Uterus (tissue), 4 donors: ENCODE measurements at places on chromosomes 12 and 14. TPM values are rescaled to one million over a fixed set of nuclear protein-coding genes. Genes with fewer than 3 reads are reported as not detected.

DNA sequence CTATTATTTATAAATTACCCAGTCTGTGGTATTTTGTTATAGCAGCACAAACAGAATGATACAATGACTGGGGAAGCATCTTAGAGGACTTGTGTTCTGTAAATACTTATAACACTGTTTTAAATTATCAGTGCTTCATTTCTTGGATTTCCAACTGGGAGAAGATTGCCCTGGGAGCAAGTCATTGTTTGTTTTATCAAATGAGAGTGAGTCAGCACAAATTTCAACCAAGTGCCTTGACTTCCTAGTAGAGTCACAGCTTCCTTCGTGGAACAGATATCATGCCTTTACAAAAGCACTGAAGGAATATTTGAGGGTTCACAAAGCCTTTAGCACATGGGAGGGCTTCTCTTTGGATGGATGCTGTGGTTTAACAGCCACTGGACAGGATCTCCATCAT, 234.1 kb downstream of the KTN1 start:
- H3K27ac ChIP-seq: no peak overlapping the region
- no peaks in the 10 kb centered on the region for H3K36me3 ChIP-seq
- no peak overlapping the region for H3K4me3 ChIP-seq
- no peaks in the 10 kb centered on the region for H3K4me1 ChIP-seq
- H3K27me3 ChIP-seq: no peaks in the 10 kb centered on the region
- no peak for DNase-seq

DNA sequence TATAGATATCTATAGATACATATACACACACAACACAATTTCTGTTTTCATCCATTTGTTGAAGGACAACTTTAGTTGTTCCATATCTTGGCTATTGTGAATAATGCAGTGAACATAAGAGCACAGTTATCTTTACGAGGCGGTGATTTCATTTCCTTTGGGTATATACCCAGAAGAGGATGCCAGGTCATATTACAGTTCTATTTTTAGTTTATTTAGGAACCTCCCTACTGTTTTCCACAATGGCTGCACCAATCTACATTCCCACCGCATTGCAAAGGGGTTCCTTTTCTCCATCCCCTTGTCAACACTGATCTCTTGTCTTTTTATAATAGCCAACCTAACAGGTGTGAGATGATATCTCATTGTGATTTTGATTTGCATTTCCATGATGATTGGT, 143.4 kb upstream of the ARHGAP5 start:
- H3K27me3 ChIP-seq: no peaks in the 10 kb centered on the region
- no peaks in the 10 kb centered on the region for H3K36me3 ChIP-seq
- no peak overlapping the region for H3K4me3 ChIP-seq
- no peak overlapping the region for H3K27ac ChIP-seq

DNA sequence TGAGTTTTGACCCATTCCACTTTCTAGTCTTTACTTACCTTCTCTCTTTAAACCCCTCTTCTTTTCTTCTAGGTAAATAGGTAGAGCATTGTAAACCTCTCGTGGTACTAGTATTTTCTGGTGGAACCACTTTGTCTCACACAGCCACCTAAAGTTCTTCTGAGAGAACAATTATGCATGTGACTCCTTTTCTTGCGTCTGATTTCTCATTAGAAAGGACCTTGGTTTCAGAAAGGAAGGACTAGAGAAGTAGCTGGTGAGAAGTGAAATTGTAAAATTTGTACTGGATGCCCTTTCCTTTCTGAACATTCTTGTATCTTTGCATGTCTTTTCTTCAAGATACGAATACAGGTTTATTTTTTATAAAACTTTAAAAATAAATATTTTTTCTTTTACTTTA, 99.0 kb downstream of the NUBPL start:
- no peaks in the 10 kb centered on the region for H3K27me3 ChIP-seq
- H3K4me1 ChIP-seq: no peaks in the 10 kb centered on the region
- no peak overlapping the region for H3K4me3 ChIP-seq
- no peak overlapping the region for H3K27ac ChIP-seq
- DNase-seq: no peak

Gene ADCY4
- 107 TPM for total RNA-seq

DNA sequence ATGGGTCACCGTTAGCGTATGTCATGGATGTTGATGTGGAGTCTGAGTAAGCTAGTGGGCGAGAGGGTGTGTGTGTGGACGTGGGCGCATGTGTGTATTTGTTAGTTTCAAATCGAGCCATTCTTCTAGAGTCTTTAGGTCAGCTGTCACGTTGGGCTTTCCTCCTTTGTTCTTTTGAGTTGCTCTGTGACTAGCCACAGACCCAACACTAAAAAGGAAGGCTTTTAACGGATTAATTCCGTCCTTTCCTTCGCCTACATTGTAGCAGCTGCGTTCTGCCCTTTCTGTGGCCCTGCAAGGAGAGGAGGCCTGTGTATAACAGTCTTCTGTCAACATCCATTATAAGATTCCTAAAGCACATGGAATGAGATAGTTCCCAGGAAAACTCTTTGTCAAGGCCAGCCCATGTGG, 117.2 kb upstream of the DNM1L start:
- H3K27me3 ChIP-seq: no peaks in the 10 kb centered on the region
- no peaks in the 10 kb centered on the region for H3K4me1 ChIP-seq
- no peak for DNase-seq
- no peak overlapping the region for H3K27ac ChIP-seq
- no peak overlapping the region for H3K4me3 ChIP-seq
- H3K36me3 ChIP-seq: no peaks in the 10 kb centered on the region

DNA sequence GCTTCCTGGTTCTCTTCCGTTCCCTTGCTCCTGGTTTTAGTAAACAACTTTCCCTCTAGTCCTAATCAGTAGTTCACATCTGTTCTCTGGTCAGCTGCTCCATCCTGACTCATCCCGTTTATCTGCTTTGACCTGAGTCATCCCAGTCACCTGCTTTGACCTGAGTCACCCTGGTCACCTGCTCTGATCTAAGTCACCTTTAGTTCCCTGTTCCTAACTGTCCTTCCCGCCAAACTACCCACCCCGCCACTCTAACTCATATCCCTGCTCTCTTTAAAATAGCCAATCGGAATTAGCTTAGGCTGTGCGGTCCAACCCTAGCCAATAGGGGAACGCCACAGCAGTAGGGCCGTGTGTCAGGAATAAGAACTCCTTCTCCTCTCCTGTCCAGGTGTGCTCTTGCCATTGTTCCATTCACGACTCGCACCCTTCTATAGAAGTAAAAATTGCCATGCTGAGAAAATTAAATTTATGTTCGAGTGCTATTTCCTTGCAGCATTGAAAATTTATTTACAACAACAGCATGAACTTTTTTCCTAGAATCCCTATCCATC, 3.1 kb upstream of the ANKRD33 start:
- H3K4me3 ChIP-seq: no peak overlapping the region
- no peak for DNase-seq
- H3K27me3 ChIP-seq: no peaks in the 10 kb centered on the region
- H3K4me1 ChIP-seq: no peaks in the 10 kb centered on the region
- H3K36me3 ChIP-seq: no peaks in the 10 kb centered on the region

DNA sequence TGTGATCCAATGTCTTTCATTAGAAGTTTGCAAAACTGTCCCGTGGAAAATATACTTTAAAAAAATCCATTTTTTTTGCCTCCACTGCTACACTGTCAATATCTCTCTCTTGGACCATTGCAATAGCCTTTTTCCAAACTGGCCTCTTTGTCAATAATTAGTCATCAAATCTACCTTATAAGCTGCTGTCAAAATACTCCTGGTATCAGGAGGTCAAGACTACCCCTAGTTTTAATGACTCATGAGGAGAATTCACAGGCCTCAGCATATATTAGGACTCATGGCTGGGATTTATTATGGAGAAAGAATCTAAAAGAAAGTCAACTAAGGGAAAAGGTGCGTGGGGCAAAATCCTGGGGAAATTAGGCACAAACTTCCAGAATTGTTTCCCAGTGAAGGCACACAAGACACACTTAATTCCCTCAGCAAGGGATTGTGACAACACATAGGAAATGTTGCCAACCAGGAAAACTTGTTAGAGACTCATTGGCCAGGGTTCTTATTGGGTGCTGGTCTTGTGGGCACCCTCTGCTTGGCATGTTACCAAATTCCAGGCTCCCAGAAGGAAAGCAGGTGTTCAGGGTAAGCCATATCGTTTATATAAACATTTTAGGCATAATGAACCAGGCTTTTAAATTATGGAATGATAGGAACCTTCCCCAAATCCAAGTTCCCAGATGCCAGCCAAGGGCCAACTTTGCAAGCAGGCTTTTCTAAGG, 56.1 kb downstream of the TMEM117 start:
- no peaks in the 10 kb centered on the region for H3K4me1 ChIP-seq
- no peaks in the 10 kb centered on the region for H3K36me3 ChIP-seq
- no peak overlapping the region for H3K4me3 ChIP-seq
- no peak overlapping the region for H3K27ac ChIP-seq
- no peaks in the 10 kb centered on the region for H3K27me3 ChIP-seq
- no peak for DNase-seq

DNA sequence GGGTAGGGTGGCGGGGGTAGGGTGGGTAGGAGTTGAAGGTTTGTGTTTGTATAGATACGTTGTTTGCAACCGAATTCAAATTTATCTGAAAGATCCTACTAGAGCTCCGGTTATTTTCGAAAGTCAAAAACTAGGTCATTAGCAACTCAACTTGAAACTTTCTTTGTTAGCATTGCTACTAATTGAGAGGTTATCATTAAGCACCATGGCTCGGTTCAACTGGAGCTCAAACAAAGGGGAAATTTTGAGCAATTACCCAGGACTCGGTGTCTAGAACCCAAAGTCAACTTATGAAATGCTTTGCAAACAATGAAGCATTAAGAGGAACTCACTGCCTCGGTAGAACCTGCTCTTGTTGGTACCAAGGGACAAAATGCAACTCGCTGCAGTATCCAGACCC, 207.7 kb downstream of the BCAT1 start:
- no peak overlapping the region for H3K4me3 ChIP-seq
- H3K27me3 ChIP-seq: no peaks in the 10 kb centered on the region
- no peak overlapping the region for H3K27ac ChIP-seq
- no peaks in the 10 kb centered on the region for H3K36me3 ChIP-seq
- no peak for DNase-seq

Gene TSPAN9
- total RNA-seq: 55.1 TPM

GRCh38 chr12:14314801-14315200, 50.7 kb upstream of the ATF7IP start:
- no peak overlapping the region for H3K4me3 ChIP-seq
- H3K36me3 ChIP-seq: no peaks in the 10 kb centered on the region
- no peaks in the 10 kb centered on the region for H3K27me3 ChIP-seq

GRCh38 chr14:40362856-40363255, 930.6 kb upstream of the FBXO33 start:
- H3K27me3 ChIP-seq: no peaks in the 10 kb centered on the region
- H3K36me3 ChIP-seq: no peaks in the 10 kb centered on the region
- no peak for DNase-seq
- no peak overlapping the region for H3K27ac ChIP-seq
- H3K4me1 ChIP-seq: no peaks in the 10 kb centered on the region

Gene PIK3C2G
- total RNA-seq: not detected

GRCh38 chr14:94922595-94923239, 152.8 kb upstream of the GSC start:
- no peaks in the 10 kb centered on the region for H3K4me1 ChIP-seq
- H3K27me3 ChIP-seq: no peaks in the 10 kb centered on the region
- no peaks in the 10 kb centered on the region for H3K36me3 ChIP-seq
- DNase-seq: no peak

DNA sequence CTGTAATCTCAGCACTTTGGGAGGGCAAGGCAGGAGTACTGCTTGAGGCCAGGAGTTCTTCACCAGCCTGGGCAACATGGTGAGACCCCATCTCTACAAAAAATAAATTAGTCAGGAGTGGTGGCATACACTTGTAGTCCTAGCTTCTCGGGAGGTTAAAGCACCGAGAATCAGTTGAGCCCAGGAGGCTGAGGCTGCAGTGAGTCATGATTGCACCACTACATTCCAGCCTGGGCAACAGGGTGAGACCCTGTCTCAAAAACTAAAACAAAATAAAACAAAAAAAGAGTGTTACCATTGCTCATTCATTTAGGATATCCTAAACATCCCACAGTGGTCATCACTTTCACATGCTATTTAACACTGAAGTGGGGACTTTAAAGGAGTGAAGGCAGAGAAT, 7.8 kb downstream of the NEK9 start:
- no peak for DNase-seq
- H3K4me3 ChIP-seq: no peak overlapping the region
- no peaks in the 10 kb centered on the region for H3K27me3 ChIP-seq

DNA sequence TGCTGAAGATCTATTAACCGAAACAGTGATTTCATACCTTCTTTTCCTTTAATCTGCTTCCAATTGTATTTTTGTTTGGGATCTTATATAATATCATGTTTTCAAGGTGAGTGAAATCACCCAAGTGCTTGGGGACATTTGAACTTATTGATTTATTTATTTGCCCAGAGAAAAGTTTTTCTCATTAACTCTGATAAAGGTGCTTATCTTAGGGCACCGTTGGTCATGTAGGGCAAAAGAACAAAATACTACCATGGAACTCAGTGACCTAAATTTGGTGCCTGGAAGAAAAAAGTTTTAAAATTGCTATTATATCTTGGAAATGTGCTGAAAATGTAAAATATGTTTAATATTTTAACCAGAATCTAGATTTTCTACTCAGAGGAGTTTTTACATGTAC, 207.4 kb upstream of the NPAS3 start:
- DNase-seq: no peak
- no peaks in the 10 kb centered on the region for H3K4me1 ChIP-seq
- no peak overlapping the region for H3K4me3 ChIP-seq
- H3K27me3 ChIP-seq: no peaks in the 10 kb centered on the region

Gene LRRIQ1
- total RNA-seq: 13.1 TPM

DNA sequence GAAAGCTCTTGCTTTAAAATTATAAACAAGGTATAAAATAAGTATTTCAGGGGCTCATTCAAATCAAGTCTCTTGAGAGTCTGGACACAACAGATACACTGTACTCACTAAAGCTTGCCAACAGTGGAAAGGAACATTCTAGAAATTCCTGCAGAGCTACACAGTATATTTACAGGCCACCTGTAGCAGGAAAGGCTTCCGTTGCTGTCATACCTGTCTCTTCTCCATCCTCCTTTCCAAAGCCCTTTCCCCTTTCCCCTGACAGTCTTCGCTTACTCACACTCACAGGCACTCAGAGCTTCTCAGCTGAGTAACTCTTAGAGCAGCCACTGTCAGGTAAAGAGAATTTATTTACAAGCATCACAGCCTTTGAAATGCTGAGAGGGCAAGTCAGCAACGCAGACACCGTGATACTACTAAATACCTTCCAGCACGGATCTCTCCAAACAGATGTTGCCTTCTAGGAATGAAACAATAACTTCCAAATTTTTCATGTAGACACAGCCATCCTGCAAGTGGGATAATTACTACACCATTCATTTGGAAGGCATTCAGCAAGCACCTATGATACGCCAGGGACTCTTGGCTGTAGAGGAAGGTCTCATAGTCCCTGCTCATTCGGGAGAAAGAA, 167.9 kb downstream of the FOXN3 start:
- H3K4me3 ChIP-seq: no peak overlapping the region
- no peaks in the 10 kb centered on the region for H3K27me3 ChIP-seq
- no peaks in the 10 kb centered on the region for H3K4me1 ChIP-seq
- H3K36me3 ChIP-seq: no peaks in the 10 kb centered on the region
- DNase-seq: no peak
- H3K27ac ChIP-seq: no peak overlapping the region

GRCh38 chr12:131002216-131002631, 48.5 kb downstream of the ADGRD1 start:
- no peak for DNase-seq
- no peaks in the 10 kb centered on the region for H3K27me3 ChIP-seq
